GF-D8 (cell line): ENCODE measurements at places on chromosomes 4 and X.

- DNase-seq = no peak
Measured at GRCh38 chr4:167238226-167238625, 3.9 kb upstream of the SPOCK3 start.

- DNase-seq = no peak
Measured at GRCh38 chr4:130071746-130072145, 975.8 kb downstream of the C4orf33 start.

GRCh38 chr4:108361886-108362285 is 193.2 kb upstream of the LEF1 start:
- no peak for DNase-seq

DNA sequence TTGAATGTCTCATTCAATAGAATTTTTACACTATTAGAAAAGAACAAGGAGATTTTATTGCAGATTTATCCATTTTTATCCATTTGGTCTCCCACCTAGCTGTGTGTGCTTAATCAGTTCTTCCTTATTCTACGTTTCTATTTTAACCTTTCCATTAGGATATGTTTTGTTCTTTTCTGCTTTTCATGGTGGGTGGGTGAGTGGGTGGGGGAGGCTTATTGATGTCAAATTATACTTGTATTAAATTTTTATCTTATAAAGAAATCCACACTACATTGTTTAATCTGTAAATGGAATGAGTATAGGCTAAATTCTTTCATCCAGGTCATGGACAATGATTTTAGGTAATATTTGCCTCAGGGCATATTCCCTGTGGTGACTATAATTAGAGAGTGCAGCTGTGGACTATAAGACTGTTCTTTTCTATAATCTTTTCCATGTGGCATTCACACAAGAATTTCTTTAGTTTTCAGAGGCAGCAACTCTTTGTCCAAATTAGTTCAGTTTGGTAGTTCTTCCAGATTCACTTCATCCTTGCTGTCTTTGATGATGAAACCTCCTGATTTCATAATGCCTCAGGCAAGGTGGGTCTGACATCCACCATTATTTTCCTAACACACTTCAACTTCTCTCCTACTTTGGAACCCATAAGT is 2451.8 kb downstream of the PCDH7 start:
- no peak for DNase-seq

DNA sequence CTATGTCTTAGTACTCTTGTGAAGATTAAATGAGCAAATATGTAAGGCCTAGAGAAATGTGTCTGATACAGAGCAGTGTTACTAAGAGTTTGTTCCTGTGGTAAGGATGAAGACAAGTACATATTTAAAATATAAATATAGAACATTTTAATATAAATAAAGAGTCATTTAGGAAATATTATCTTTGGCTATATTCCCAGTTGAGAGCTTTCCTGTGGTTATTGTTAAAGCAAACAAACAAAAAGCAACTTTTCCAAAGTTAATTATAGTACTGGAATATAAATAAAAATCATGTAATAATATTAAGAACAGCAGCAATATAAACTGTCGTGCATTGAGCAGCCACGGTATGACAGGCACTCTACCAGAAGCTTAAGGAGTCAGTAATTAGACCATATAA is 472.5 kb downstream of the INPP4B start:
- no peak for DNase-seq

- DNase-seq = no peak
Measured at GRCh38 chr4:168737806-168738172, 240.9 kb downstream of the PALLD start.
